ENCODE measurements at places on chromosomes 7 and 10. TPM values are rescaled to one million over a fixed set of nuclear protein-coding genes. Genes with fewer than 3 reads are reported as not detected.
A peak's percentile ranks its signal among the peaks of the same experiment; 100 is the strongest.

GRCh38 chr10:75014516-75015230 is 96.8 kb upstream of the SAMD8 start:
- peaks cover 17% of the 10 kb centered on the region for H3K36me3 ChIP-seq
- H3K27me3 ChIP-seq = no peaks in the 10 kb centered on the region
- H3K27ac ChIP-seq = no peak overlapping the region
- no peak for DNase-seq

DNA sequence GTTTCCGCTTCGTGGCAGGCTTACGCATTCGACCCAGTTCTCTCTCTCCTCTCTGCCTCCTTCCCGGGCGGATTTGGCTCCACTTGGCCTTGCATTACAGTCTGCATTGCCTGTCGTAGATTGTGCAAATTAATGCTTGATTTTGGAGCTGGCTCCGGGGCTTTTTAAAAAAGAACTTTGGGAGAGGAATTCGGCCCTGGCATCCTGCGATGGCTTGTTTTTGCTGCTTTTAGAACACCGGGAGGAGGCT is 767 bp downstream of the EIF4EBP2 start:
- no peaks in the 10 kb centered on the region for H3K27me3 ChIP-seq
- H3K27ac ChIP-seq = peak overlapping the region; percentile 99
- DNase-seq = no peak
- no peaks in the 10 kb centered on the region for H3K36me3 ChIP-seq
- H3K4me3 ChIP-seq = peak overlapping the region; percentile 83

DNA sequence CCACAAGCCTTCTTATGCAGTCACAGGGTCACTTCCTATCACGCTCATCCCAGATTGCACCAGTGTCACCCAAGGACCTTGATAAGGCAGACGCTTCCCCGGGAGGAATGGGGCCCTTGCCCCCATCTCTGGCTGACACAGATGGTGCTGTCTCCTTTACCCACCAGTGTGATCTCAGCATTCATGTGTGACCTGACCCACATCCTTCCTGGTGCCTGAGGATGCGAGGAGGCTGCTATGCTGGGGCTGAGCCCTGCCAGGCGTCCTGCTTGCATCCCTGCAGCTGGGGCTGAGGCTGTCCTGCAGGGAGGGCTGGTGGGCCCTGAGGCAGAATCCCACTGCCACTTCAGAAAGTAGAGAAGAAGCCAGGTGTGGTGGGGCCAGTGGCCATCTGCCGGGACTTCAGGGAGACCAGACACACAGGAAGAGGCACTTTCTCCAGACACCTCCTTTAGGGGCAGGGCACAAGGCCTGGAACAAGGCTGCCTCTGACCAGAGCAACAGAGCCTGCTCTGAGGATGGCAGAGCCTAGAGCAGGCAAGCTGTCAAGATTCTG is 35.3 kb downstream of the RASGEF1A start:
- H3K4me3 ChIP-seq = no peak overlapping the region
- no peak overlapping the region for H3K27ac ChIP-seq
- H3K27me3 ChIP-seq = no peaks in the 10 kb centered on the region

PBLD gene
- 12.5 TPM for total RNA-seq

DNA sequence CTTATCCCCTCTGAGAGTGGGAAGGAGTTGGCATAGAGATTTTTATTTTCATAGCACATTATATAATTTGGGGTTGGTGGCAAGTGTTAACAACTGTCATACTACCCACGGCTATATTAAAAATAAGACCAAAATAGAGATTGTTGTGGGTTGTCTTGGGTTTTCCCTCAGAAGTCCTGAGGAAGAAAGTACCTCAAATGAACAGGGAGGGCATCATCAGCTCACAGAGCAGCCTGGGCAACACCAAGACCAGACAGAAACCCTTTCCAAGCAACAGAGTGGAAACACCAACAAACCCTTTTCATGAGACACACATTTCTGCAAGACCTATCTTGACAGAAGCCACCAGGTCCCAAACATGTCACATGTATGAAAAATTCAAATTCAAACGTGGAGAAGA is 121.2 kb downstream of the GLI3 start:
- no peaks in the 10 kb centered on the region for H3K36me3 ChIP-seq
- H3K27me3 ChIP-seq = no peaks in the 10 kb centered on the region
- no peak overlapping the region for H3K27ac ChIP-seq
- H3K4me3 ChIP-seq = no peak overlapping the region

Data from lung (tissue), 17 donors.